ENCODE measurements at places on chromosomes 2 and 18.

- no peak for DNase-seq
Measured at GRCh38 chr2:169761251-169761969, 27.8 kb downstream of the KLHL23 start.

DNA sequence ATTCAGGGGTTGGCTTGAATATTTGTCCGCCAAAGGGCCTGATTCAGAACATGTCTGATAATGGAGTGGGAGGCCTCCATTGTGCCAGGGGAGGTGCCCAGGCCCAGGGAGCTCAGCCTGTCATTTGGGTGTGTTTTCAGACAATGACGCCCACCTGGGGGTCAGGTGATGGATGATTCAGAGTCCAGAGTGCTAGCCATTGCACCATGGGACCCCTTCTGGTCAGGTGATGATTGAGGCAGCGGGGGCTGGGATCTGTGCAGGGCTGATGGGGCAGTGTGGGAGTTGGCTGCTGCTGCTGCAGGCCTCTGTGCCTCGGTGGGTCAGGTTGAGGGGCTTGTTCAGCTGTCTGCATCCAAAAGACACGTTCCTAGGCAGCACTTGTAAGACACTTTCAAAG is 8.3 kb upstream of the ARHGEF4 start:
- no peak for DNase-seq

- no peak for DNase-seq
Measured at GRCh38 chr2:66794551-66794950, 359.6 kb downstream of the MEIS1 start.

DNA sequence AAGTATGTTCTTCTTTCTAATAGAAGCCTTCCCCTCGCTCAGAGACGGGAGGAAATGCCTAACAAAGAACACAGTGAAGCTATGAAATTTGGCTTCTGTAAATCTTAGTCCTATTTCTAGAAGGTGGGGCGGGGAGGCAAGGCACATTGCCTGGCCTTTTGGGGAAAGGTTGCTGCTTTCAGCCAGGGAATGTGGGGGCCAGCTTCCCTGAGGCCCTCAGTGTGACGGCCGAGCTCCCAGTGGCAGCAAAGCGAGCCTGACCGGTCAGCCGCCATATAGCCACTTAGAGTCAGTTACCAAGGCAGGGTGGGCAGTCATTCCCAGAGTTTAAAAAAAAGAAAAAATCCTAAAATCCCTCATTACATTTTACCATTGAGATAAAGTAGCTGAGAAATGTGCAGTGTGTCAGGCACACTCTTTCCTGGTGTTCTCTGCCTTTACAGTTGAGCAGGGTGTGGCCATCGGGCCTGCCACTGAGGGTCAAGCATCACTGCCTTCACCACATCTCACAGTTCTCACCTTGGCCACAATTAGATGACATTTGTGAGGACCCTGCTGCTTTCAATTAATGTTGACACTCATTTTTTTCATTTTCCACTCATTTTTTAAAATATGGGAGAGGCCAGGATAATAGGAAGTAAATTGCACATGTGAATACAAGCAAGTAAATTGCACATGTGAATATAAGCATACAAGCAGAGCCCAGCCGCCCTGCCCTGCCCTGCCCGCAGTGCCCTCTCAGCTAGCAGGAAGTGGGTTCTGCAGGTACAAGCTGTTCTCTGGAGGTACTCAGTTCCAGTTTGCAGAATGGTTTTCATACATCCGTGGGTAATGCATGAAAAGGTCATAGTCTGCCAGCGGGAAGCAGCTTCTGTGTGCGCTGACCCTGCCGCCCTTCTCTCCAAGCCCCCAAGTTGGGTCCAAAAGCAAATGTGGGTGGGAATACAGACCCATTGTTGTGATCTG is 76.9 kb downstream of the WDSUB1 start:
- peak; percentile 18 for DNase-seq

DNA sequence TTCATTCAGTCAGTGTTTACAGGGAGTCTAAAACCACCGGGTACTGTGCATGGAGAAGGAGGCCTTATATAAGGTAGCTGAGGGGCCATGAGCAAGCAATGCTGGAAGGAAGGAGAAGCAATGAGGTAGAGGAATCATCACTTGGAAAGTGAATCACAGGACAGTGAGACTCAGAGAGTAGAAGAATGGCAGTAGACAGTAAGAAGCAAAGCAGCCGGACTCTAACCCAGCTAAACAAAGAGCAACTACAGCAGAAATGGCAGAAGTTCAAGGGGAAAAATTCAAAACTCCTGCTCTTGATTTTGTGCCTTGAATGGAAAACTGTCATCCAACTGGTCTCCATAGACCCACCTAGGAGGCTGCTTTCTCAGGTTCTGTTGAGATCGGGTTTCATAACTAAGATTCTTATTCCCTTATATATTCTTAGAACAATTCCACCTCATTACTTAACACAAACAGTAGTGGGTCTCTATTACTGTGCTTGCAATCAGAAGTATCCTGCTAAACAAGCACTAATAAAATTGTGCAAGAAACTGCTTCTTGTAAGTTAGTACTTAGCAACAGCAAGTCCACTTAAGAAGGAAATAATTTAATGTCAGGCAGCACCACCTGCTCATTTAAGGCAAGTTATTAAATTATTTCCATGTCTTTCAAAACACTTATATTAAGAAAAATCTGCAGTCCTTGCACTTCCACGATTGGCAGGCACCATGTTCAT is 68.0 kb downstream of the RBMS1 start:
- DNase-seq = no peak

DNA sequence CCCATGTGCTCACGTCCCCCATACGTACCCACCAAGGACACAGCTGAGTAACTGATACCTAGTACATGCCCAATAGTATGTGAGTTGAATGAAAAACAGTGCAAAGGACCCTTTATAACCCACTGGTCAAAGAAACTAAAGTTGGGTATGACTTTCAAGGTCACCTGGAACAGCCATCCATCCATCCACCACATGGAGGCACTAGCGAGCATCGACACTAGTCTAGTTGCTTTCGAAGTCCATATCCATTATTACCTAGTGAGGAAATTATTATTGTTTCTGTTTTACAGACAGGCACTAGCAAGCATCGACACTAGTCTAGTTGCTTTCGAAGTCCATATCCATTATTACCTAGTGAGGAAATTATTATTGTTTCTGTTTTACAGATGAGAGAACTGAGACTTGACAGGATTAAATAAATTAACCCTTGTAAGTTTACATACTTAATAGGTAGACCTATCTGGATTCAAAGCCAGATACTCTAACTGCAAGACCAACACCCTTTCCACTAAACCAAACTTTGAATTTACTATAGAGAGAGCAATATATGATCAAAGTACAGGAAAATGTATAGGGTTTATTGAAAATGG is 233.7 kb downstream of the METTL4 start:
- no peak for DNase-seq

DNA sequence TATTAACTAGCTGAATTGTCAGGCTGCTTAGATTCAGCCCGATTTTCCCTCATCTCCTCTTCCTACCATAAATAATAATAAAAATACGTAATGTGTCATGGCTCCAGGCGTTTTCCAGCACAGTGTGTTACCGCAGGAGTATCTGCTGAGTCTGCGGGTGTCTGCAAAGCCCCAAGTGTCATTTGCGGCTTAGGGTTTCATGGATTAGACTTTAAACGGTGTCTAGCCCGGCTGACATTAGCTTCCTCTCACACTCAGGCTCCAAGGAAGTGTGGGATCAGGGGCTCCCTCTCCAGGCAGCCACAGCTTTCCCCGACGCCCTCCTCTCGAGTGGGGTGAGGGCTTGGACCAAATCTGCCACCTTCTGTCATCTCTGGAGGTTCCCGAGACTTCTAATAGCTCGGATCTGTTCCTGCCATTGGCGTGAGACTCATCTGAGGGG is 14.1 kb upstream of the HOXD1 start:
- no peak for DNase-seq

DNA sequence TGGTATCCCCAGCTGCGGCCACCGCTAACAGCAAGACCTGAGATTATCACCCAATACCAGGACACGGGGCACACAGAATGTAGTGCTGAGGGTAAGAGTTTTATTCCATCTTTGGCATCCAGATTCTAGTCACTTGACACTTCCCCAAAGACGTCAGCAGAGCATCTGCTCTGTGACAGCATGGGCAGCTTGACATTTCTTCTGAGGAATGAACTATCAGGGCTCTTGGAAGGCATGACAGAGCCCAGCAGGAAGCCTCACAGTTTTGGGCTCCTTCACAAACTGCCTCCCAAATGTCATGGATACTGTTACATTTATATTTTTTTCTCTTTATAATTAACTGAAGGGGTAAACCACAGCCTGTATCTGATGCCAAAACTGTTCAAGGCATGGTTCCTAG is 1010.7 kb downstream of the TDRD15 start:
- DNase-seq = no peak

- DNase-seq = no peak
Measured at GRCh38 chr2:240391111-240392051, 44.1 kb upstream of the GPC1 start.

GRCh38 chr2:240121190-240121589 is 14.9 kb downstream of the COPS9 start:
- DNase-seq = no peak

DNA sequence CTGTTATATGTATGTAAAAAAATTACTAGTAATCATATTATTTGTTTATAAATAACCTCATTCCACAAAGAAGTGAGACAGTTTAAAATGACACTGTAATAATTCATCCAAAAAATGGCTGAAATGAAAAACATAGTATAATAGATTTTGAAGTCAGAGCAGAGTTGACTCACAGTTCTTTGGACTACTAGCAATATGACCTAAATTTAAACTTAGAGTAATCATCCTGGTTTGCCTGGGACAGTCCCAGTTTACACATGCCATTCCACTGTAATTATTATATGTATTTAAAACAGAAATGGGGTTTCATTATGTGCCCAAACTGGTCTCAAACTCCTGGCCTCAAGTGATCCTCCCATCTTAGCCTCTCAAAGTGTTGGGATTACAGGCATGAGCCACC is 48.3 kb downstream of the CCDC88A start:
- no peak for DNase-seq

DNA sequence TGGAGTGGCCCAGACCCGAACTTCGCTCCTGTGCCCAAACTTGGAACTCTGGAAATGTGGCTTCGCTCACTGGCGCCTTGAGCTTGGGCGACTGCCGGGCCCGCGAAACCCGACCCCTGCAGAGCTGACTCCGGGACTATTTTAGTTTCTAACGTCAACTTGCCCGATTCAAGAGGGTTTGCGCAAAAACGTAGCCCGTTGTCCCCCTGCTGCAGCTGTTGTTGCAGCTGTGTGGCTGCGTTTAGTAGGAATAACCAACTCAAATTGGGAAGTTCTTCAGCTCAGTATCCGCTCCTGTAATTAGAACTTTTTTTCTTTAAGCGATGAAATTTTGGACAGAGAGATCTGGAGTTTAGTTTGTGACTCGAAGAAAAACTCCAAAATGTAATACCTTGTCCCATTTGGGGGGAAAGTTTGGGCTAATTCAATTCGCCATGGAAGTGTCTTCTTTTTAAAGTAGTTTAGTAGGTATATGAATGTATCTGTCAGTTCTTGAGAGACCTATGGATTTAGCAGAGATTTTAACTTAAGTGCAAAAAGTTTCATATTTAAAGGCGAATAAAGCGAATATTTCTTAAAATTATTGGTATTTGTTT is 559 bp downstream of the MYL12A start:
- no peak for DNase-seq

GRCh38 chr2:74425523-74425922 is 4.0 kb downstream of the WDR54 start:
- no peak for DNase-seq

DNA sequence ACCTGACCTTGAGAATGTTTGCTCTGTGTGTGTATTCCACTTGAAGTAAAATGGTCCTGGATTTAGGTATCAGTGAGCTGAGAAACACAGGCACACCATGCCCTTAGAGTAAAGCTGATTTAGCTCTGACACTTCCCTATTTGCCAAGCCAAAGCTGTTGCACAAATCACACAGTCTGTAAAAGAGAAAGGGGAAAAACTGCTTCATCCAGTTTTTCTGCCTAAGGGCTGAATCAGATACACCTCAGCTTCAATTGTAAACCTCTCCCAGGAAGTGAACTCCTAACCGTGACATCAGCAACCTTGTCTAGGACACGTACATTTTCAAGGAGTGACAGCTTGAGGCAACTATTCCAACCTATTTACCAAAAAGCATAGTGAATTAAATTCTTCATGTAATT is 150.4 kb downstream of the NR4A2 start:
- DNase-seq = no peak

DNA sequence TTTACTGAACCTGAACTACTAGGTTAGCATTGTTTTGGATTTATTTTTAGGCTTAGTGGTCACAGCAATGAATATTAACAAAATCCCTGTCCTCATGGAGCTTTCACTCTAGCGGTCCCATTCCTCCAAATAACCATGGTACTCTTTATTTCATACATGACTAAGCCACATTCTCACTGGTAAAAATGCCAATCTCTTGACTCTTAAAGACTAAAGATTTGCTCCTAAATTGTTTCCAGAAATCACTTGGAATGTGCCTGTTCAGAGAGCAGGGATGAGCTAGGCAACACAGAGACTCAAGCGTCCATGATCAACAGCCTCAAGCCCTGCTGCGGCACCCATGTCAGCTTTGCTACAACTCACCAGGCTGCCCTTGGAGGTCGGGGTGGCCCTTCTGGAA is 13.5 kb downstream of the LMAN1 start:
- no peak for DNase-seq

GRCh38 chr2:19711470-19712372 is 190.1 kb downstream of the TTC32 start:
- no peak for DNase-seq

DNA sequence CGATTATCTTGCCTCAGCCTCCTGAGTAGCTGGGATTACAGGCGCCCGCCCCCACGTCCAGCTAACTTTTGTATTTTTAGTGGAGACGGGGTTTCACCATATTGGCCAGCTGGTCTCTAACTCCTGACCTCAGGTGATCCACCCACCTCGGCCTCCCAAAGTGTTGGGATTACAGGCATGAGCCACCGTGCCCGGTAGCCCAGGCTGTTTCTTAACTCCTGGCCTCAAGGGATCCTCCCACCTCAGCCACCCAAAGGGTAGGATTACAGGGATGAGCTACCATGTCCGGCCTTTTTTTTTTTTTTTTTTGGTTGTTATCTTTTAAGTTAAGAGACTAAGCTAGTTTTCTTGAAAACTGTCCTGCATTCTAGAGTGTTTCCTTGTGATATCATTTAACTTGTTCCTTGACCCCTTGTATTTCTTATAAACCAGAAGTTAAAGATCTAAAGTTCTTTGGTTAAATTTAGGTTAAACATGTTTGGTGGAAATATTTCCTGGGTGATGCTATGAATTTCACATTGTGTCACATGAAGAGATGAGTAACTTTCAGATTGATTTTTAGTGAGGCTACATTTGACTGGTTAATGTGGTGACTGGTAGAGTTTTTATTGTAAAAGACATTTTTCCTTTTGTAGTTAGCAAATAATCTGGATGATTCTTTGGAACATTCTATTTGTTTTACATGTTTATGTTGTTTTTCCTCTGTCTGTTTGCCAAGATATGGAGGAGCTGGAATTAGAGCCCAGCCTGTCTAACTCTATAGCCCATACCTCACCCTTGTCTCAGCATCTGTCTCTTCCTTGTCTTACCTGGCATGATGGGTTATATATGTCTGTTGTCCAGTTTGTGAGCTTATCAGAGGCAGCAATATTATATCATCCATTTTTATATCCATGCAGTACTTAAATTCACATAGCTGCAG is 5.2 kb downstream of the NCAPH start:
- DNase-seq = no peak

- DNase-seq = no peak
Measured at GRCh38 chr2:143026411-143027054, 102.7 kb upstream of the ARHGAP15 start.
